HCEC 1CT (cell line): ENCODE measurements at places on chromosomes 7 and 10.

GRCh38 chr7:132141109-132141508 lies 435.2 kb downstream of the PLXNA4 start:
- DNase-seq = no peak

- DNase-seq = no peak
These were observed 121.3 kb downstream of the ARID5B start for GRCh38 chr10:62022830-62023229.

- DNase-seq = no peak
These were observed 220.3 kb downstream of the SNX13 start for GRCh38 chr7:17719998-17720397.

DNA sequence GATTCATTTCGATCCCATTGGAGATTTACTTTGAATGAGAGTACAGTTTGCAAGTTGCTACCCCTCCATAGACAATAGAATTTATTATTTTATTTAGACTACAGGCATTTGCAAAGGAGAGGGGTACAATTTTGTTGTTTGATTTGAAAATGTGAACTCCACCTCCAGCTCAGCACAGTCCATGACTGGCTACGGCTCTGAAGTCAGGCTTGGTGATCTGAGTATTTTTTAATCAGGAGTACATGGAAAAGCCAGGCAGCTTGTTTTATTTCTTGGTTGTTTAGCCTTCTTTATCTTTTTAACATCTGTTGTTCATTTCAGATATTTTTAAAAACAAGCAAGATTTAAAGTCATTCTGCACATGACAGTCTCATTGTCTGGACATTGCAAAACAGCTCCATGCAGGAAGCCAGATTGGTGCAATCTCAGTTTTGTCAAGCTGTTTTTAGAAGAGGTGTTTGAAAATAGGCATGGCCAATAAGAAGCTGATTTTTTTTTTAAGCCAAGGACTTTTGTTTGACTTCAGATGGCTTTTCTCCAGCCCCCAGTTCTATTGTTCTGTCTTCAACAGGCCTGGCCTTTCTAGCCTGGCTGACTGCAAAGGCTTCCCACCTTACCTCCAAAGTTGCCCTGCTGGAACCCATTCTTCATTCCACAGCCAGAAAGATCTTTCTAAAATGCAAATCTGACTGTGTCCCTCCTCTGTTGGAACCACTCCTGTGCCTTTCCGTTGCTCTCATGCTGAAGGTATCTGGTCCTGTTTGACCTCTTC lies 12.2 kb downstream of the PLXDC2 start:
- no peak for DNase-seq

DNA sequence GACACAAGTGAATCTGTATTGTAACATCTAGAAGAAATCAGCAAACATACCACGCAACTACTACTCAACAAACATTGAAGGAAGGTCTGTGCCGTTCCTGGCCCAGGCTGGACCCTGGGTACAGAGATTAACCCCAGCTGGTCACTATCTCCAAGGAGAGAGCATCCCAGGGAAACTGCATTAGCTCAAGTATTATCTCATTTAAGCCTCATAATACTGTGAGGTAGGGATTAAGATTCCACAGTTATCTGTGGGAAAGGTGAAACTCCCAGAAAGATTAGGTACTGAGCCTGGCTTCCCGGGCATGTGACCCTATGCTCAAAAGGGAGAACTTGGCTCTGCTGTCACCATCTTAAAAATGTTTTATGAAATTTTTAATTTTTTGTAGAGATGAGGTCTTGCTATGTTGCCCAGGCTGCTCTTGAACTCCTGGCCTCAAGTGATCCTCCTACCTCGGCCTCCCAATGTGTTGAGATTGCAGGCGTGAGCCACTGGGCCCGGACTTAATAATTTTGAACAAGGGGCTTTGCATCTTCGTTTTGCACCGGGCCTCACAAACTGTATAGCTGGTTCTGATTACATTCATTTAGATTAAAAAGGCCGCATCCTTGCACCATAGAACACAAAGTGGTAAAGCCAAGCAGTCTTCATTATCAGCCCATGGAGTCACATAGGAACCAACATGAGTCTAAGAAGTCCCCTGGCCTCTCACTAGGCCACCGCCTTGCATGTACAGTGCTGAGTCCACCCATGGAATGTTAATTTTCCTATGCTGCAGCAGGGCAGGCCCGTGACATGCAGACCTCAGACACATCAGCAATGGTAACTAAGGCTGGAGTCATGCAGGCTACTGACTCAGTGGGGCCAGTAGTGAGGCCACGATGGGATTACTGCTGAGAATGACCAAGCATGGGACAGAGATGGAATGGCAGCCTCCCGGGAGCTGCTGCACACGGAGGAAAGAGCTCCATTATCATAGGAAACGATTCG lies 5.5 kb upstream of the CTBP2 start:
- DNase-seq = no peak

DNA sequence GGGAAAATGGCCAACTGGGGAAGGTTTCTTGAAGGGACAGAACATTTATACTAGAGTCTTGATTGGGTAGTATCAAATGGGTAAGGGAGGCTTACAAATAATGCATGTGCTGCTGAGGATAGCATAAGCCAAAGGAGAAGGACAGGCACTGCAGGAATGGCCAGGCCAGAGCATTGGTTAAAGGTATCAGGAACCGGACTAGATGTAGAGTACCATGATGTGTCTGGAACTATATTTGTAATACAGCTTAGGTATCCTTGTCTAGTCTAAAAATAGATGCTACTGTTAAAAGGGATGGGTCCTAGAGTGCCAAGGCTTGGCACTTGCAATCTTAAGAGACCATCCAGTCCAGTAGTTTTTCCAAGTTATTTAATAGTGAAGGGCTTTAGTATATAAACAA lies 20.3 kb downstream of the TMEM243 start:
- DNase-seq = no peak

- DNase-seq = no peak
These were observed 38.4 kb upstream of the GDF10 start for GRCh38 chr10:47261556-47261955.

- DNase-seq = no peak
These were observed 390.7 kb downstream of the DPP6 start for GRCh38 chr7:154442939-154443338.

DNA sequence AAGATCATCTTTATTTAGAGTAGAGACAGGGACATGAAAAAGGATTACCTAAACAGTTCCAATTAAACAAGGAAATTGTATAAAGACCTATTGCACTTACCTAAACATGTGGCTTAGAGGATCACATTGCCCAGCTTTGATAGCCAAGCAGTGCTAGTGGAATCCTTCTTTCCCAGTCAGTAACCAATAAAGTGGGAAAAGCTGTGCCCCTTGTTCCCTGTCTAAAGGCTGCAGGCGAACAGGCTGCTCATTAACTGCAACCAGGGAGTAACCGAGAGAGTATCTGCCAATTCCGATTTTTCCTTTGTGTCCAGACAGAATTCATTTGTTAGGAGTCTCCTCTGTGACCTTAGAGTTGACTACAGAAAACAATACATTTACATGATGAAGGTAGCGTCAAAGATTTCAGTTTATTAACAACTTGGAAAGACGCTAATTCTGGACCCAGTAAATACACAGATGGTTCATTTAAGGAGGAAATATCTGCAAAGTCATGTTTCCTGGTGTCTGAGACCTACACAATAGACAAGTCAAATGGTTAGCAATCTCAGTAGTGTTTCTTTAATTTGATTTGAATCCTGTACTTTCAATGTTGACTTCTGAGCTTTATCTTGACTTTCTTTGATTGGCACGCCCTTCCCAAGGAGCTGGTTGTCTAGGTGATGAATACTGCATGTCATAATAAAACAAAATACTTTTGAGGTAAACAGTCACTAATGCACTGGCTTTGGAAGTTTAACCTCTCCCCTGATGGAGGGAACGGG lies 57.3 kb upstream of the MET start:
- DNase-seq = no peak

- DNase-seq = no peak
These were observed 58.6 kb downstream of the TACC2 start for GRCh38 chr10:122047560-122047959.

DNA sequence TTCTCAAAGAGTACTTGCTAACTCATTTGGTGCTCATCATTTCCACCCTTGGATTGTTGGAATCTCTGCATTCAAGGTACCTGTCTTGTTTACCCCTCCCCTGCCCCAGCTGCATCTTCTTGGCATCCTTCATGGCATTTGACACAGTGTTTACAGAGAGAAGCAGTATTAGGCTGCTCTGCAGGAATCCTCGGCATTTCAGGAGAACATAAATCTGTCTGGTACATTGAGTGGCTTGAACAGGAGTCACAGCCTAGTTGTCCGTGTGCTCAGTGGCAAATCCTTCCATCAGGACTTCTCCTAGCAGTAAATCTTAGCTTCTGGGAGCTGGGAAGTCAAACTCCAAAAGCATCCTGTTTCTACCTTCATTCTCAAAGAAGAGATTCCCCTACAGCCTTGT lies 136.8 kb upstream of the YAE1 start:
- DNase-seq = no peak

- no peak for DNase-seq
These were observed 88.9 kb downstream of the C1GALT1 start for GRCh38 chr7:7271094-7271874.

GRCh38 chr10:129765664-129766550 lies 198.2 kb downstream of the EBF3 start:
- DNase-seq = no peak

- DNase-seq = no peak
These were observed 39.7 kb upstream of the NMT2 start for GRCh38 chr10:15208221-15208620.
